ENCODE measurements at places on chromosomes 16 and 17.

GRCh38 chr17:19398301-19399181, 11.6 kb upstream of the MFAP4 start:
- DNase-seq, result no peak

GRCh38 chr17:10748531-10749181, 18.8 kb upstream of the TMEM220 start:
- DNase-seq, result no peak

DNA sequence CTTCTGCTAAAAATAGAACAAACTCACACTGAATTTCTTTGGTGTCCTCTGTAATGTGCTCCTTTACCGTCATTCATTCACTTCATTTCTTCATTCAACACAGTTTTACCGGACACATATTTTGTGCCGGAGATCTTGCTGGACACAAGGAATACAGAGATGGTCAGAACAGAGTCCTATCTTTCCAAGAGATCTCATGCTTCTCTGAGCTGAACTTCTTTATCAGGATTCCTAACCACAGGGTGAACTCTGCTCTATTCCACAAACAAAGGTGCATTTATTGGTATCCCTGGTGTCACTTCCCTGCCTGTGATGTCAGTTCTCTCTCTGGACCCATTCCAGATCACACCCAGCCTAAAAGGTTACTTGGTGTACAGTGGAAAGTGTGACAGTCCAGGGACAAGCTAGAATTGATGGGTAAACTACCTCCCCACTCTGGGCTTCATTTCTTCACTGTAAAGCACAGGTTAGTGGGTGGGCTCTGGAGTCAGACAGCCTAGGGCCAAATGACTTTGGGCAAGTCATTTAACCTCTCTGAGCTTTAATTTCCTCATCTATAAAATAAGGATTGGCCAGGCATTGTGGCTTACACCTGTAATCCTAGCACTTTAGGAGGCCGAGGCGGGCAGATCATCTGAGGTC, 4.2 kb downstream of the IFI35 start:
- DNase-seq, result no peak

DNA sequence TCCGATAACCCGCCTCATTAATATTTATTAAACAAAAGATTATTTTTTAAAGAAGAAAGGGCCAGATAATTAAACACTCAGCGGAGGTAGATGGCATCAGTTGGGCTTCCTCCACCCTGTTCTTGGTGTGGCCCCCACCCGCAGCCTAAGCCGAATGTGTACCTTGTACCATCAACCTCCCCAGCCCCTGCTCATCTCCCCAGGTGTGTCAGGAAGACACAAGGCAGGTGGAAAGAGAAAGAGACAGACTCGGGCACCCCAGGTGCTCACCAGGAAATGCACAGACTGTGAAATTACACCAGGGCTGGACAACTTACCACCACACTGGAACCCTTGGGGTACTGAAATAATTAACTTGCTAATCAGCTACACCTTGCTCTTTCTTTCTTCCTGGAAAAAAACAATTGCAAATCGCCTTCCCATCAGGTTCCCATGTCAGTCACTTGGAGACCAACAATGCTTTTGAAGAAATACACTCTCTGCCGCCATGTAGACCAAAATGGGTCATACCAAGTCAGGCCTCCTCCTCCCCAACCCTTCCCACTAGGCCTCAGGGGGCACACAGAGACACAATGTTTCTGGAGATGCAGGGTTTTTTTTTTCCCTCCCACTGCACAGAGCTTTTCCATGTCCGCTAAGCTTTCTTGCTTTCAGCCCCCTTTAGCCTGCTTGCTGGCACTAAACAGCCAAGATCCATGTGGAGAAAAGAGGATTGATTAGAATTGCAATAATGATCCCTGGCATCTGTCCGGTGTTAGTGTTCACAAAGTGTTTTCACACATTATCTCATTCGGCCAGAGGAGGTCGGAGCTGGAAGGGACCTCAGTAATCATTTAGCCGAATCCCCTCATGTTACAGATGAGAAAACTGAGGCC, 8.6 kb upstream of the LHX1 start:
- no peak for DNase-seq

- no peak for DNase-seq
Measured at GRCh38 chr16:70730944-70731343, 45.1 kb upstream of the MTSS2 start.

GRCh38 chr16:149024-149660, 3.3 kb upstream of the HBZ start:
- DNase-seq, result no peak

GRCh38 chr17:41660221-41660711, 28.4 kb upstream of the EIF1 start:
- DNase-seq, result no peak

- no peak for DNase-seq
Measured at GRCh38 chr16:74585846-74586443, 21.0 kb downstream of the GLG1 start.

DNA sequence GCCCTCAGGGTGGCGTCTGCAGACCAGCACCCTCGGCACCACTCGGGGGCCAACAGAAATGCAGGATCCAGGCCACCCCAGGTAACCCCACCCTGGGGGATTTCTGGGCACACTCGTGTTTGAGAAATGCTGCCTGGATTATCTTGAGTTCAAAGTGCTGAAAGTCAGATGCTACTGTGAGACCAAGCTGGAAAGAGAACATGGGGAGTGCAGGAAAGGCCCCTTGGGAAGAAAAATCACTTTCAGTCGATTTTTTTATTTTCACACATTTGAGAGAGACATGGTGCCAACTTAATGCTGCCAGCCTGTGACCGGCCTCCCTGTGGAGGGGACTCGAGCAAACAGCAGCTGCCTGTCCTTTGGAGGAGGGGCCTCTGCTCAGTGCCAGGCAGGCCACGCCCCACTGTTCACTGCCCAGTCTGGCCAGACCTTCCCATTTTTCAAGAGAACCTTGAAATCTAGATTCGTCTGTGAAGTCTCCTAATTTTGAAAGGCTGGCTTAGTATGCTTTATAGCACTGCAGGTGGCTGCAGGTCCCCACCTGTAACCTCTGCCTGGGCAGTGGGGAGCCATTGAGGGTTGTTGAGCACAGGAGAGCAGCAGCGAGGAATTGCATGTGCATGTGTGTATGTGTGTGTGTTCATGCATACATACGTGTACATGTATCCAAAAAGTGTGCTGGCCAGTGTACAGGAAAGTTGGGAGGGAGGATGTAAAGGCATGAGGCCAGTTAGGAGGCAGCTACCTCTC, 70.7 kb upstream of the PLCG2 start:
- no peak for DNase-seq

DNA sequence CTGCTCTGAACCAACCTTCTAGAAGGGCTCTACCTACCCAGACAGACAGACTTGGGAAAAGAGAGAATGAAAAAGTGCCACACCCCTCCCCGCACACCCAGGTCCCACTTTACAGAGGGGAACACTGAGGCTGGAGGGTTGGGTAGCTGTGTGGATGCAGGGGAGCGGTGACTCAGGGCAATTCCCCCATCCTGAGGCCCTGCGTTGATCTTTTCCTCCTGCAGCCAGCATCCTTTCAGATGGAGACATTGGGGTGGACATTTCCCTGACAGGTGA, 10.0 kb downstream of the CETP start:
- DNase-seq, result no peak

DNA sequence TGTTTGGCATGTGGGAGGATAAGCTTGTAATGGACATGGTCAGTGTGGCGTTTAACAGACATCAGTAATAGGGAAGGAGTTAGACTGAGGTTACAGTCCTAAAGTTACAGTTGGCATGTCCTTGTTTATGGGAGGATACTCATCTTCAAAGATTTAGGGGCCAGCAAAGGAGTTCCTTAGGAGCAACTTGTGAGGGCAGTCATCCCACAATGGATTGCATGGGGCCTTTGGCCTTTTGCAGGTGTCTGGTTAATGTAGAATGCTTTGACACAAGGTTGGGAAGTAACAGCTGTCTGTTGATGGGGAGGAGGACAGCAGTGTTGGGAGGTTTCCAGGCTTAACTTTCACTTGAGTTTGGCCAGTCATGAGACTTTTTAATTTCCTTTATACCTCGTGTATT, 2.2 kb downstream of the NUBP1 start:
- no peak for DNase-seq
